ENCODE measurements at places on chromosomes 7 and 10.

DNA sequence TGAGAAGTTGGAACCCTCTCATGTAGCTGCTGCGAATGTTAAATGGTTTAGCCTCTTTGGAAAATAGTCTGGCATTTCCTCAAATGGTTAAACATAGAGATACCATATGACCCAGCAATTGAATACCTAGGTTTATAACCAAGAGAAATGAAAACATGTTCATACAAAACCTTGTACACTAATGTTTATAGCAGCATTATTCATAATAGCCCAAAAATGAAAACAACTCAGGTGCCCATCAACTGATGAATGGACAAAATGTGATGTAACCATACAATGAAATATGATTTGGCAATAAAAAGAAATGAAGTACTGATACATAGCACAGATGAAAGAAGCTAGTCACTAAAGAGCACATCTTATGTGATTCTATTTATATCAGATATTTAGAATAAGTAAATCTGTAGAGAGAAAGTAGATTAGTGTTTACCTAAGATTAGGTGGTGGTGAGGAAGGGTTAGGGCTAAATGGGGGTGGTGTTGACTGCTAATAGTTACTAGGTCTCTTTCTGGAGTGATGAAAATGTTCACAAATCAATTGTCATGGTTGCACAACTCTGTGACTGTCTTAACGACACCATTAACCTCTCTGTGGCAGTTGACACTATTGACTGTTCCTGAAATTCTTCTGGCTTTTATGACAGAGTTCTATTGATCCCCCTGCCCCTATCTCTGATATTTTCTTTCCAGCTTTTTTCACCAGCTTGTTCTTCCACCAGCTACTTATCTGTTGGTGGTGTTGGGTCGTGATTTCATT, 35.2 kb downstream of the VCL start:
- DNase-seq, result no peak

GRCh38 chr7:1677206-1678080, 7.4 kb downstream of the ELFN1 start:
- no peak for DNase-seq

GRCh38 chr7:5143935-5144903, 45.8 kb upstream of the WIPI2 start:
- DNase-seq, result no peak

- no peak for DNase-seq
Measured at GRCh38 chr7:113120647-113121046, 2.3 kb upstream of the SMIM30 start.

GRCh38 chr7:107442678-107443077, 27.2 kb upstream of the GPR22 start:
- no peak for DNase-seq

DNA sequence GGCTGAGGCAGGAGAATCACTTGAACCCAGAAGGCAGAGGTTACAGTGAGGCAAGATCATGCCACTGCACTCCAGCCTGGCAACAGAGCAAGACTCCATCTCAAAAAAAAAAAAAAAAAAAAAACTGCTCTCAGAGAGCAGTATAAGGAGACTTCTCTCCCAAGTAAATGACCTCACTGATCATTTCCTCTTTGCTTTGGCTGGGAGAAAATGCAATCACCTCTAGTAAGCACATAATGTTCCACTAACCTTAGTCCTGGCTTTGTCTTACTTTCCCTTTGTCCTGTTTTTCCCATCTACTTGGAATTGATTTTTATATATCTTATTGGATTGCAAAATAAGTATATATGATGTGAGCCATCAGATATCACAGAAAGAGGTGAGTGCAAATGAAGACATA, 2.5 kb downstream of the SLC25A13 start:
- no peak for DNase-seq

DNA sequence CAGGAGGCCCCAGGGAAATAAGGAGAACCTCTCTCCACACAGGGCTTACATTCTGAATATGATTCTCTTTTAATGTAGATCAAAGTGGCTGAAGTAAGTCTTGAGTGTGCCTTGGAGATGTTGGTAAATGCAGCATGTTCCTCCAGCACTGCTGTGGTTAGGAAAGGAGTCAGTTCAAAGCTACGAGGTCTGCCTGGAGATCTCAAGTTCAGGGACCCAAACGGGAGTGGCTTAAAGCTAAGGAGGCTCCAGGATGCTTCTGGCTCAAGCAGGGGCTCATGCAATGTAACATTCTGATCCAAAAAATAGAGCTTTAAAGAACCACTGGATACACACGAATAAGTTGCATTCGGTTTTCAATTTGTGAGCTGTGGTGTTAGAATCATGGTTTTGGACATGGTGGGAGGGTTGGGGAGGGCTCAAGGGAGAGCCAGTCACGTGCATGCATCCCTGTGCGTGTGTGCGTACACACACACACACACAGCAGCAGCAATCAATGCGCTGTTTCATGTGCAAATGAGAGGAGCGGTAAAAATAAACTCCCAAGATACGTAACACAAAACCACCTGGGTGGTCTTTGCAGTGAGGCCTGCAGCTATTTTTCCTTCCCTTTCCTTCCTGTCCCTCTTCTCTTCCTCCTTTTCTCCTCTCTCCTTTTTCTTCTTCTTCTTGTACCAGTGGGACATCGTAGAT, 70.5 kb downstream of the AOAH start:
- DNase-seq, result no peak

DNA sequence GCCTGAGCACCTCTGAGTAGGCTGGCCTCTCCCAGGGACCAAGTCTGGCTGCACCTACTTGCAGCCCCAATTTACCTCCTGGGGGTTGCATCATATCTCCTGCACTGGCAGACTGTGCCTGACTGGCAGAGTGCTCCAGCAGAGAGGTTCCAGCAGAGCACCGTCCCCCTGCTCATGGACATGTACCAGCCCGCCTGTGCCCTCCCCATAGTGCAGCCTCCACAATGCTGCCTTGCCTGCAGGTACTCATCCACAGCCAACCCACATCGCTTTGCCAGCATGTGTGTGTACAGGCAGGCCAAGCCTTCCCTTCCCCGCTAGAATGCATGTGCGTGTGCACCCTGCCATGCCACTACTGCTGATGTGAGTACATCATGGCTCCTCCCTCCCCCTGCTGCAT, 105.5 kb upstream of the NPSR1 start:
- DNase-seq, result no peak

- DNase-seq, result no peak
Measured at GRCh38 chr7:45610660-45611299, 36.6 kb downstream of the ADCY1 start.

- no peak for DNase-seq
Measured at GRCh38 chr7:36400606-36401005, 10.9 kb downstream of the ANLN start.

DNA sequence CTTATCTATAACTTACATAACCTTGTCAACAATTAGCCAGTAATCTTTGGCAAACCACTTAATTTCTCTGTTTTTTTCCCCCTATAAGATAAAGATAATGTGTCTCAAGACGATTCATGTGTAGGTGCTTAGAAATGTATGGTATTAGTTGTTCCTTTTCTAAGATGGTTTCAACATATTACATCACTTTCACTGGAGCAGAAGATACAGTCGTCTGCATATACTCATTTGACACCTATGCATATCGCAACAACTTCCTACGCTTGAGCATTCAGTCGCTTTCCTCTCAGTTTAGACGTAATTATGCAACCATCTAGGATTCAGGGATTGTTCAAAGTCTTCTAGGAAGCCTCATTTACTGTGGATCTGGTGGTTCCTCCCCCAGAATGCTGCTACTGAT, 396.7 kb downstream of the PHTF2 start:
- no peak for DNase-seq

DNA sequence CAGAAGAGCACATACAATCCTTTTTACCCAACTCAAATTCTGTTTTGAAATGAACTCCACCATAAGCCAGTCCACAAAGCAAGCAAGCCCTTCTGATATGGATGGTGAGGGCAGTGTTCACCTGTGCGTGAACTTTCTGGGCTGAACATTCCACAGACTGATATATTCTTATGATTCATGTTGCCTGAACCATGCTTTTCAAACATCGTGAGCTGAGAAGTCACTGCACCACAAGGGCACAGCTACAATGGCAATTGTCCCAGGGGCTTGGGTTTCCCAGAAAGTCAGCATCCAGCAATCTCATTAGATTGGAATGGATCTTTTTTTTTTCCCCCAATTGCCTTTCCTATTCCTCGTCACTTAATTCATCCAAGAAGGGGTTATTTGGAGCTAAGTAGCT, 86.9 kb upstream of the ZNF438 start:
- no peak for DNase-seq

DNA sequence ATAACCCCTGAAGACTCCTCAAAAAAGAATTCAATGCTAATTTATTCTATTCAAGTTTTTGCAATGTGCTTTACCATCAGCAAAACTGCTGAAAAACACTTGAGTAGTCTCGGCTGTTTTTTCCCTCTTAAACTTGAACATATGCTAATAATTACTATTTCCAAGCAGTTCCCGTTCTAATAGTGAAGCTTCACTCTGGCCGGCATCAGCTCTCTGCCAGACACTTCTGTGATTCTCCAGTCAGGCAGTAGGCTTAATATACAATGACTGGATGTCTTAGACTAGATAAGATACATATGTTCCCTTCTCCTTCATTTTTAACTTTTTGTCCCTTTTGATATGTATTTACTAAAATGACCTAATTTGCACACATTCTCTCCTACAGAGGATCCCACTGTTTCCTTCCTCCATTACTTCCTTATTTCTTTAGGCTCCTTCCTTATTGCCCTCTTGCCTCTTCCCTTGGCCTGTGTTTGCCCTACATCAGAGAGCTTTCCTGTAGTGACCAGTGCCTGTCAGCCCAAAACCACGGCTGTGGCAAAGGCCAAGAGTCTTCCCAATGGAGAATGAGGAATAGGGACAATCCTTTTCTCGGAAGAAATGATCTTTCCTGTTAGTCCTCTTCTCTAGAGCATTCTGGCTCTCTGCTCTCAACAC, 23.5 kb downstream of the HEPACAM2 start:
- no peak for DNase-seq

- no peak for DNase-seq
Measured at GRCh38 chr7:32316839-32317238, 173.3 kb downstream of the LSM5 start.

DNA sequence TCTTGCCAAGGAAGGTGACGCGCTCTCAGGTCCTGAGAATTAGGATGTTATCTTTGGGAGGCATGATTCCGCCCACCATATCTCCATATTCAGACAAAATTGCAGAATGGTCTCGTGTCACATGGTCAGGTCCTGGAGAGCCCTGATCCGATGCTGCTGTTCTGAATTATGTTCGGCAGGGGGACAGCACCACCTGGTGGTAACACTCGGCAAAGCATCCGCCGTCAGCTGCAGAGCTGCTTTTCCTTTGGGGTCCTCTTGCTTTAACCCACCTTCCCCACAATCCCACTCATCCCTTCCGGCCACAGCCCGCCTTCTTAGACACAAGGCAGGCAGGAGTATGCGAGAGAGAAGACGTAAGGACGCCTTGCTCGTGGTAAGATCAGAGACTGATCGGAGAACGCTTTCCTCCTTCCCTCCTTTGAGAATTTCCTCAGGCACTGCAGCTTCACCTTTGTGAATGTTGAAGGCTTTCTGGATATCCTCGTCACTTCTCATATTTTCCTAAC, 327.8 kb upstream of the C7orf33 start:
- peak; percentile 66 for DNase-seq

DNA sequence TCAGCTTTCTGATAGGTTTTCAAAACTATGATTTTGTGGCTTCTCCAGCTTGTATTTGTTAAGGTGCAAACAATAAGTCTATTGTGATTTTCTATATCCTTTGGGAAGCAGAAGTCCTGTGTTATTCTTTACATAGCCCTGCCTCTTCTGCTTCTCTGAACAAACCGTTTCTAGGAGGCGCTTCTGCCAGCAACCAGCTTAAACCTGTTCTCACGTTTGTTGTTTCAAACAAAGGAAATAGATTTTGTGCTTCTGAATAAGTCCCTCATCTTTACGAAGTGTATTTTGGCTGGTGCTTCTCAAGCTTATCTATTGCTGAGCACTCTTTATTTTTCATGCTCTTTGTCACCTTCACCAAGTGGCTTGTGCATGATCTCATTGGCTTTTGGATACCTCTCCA, 61.0 kb downstream of the VTI1A start:
- no peak for DNase-seq

DNA sequence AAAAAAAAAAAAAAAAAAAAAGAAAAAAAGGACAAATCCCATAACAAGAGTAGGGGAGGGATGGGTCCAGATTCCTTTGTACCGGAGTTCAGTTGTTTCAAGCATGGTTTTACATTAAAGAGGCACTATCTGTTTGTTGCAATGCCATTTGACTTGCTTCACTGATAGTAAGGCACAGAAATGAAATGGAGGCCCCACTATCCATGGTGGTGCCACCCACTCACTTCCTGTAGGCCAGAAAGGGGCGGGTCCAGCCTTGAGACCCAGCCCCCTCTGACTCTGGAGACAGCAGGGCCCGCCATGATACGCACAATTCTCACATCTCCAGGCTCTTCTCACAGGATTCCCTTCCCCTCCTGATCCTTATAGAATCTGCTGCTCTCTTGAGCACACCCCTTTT, 100.0 kb downstream of the CLEC2L start:
- DNase-seq, result no peak

GRCh38 chr10:91328320-91328984, 81.7 kb upstream of the HECTD2 start:
- no peak for DNase-seq

DNA sequence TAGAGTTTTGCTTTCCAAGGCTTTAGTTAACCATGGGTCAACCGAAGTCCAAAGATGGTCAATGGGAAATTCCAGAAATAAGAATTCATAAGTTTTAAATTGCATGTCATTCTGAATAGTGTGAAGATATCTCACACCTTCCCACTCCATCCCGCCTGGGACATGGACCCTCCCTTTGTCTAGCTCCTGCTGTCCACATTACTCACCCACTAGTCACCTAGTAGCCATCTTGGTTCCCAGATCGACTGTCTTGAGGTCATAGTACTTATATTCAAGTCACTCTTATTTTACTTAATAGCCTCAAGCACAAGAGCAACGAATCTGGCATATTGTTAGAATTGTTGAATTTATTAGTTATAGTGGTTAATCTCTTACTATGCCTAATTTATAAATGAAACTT, 366.6 kb downstream of the PRPF18 start:
- DNase-seq, result no peak

DNA sequence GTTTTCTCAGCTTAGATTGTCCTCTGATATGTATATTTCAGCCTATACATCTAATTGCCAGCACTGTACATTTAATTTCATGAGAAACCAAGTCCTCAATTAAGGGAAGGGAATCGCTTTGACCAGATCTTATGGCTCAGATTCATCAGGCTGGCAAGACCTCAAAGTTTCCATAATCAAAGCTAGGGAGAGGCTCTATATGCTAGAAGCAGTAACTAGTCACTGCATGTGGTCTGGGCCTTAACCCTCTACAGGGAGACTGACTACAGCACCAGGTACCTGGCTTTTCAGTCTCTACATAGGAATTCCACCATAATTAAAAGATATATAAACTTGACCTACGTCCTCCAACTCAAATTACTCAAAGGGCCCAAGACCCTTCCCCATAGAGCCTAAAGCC, 97.4 kb upstream of the JAZF1 start:
- no peak for DNase-seq
